ENCODE measurements at places on chromosomes 12 and 14. TPM values are rescaled to one million over a fixed set of nuclear protein-coding genes. Genes with fewer than 3 reads are reported as not detected.

GRCh38 chr12:114750917-114751316 lies 66.9 kb upstream of the TBX3 start:
- H3K27ac ChIP-seq, result no peak overlapping the region
- DNase-seq, result peak; percentile 68
- H3K4me1 ChIP-seq, result peaks cover 26% of the 10 kb centered on the region
- no peaks in the 10 kb centered on the region for H3K27me3 ChIP-seq
- no peak overlapping the region for H3K4me3 ChIP-seq
- no peaks in the 10 kb centered on the region for H3K36me3 ChIP-seq

DNA sequence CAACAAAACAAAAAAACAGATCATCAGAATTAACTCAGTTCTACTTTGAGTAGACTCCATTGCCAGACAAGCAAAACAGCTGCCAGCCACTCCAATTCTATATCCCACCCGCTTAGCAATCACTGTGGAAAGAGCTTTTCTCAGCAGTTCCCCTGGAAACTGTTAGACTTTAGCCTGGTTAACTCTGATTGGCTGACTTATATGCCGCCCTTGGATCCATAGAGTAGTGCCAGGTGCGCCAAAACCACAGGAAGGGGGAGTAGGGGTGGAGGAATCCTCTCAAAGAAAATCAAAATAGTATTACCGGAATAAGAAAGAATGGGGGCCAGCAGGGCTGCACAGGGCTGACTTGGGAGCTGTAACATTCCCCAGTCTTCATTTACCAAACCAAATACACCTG lies 5.4 kb upstream of the EML5 start:
- no peak overlapping the region for H3K27ac ChIP-seq
- H3K36me3 ChIP-seq, result no peaks in the 10 kb centered on the region
- no peaks in the 10 kb centered on the region for H3K27me3 ChIP-seq
- no peak overlapping the region for H3K4me3 ChIP-seq
- no peak for DNase-seq
- no peaks in the 10 kb centered on the region for H3K4me1 ChIP-seq

NEUROD4 gene
- not detected for polyA plus RNA-seq

GRCh38 chr12:100251917-100252316 lies 15.0 kb downstream of the DEPDC4 start:
- no peak for DNase-seq
- H3K4me1 ChIP-seq, result no peaks in the 10 kb centered on the region
- no peak overlapping the region for H3K27ac ChIP-seq
- H3K36me3 ChIP-seq, result no peaks in the 10 kb centered on the region

CLEC4C gene
- not detected for polyA plus RNA-seq

SLC24A4 gene
- polyA plus RNA-seq, result 0.13 TPM

GRCh38 chr14:44168566-44168965 lies 338.5 kb downstream of the FSCB start:
- no peaks in the 10 kb centered on the region for H3K36me3 ChIP-seq
- H3K4me1 ChIP-seq, result peaks cover 5% of the 10 kb centered on the region
- no peak overlapping the region for H3K27ac ChIP-seq
- no peaks in the 10 kb centered on the region for H3K27me3 ChIP-seq
- DNase-seq, result no peak

GRCh38 chr14:53156238-53156637 lies 3.1 kb upstream of the DDHD1 start:
- H3K4me3 ChIP-seq, result no peak overlapping the region
- no peaks in the 10 kb centered on the region for H3K36me3 ChIP-seq
- no peaks in the 10 kb centered on the region for H3K27me3 ChIP-seq
- no peak overlapping the region for H3K27ac ChIP-seq

DNA sequence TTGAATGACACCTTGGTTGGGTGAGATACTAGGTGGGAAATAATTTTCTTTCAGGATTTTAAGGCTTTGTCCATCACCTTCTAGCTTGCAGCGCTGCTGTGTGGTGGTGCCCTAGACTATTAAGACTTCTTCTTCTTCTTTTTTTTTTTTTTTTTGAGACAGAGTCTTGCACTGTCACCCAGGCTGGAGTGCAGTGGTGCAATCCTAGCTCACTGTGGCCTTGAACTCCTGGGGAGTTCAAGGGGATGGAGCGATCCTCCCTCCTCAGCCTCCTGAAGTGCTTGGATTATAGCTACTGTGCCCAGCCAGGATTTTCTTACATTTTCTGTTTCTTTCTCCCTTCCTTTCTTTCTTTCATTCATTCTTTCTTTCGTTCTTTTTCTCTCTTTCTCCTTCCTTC lies 10.3 kb upstream of the MTA1 start:
- no peak overlapping the region for H3K4me3 ChIP-seq
- no peaks in the 10 kb centered on the region for H3K36me3 ChIP-seq
- no peak for DNase-seq
- no peaks in the 10 kb centered on the region for H3K27me3 ChIP-seq

ACVRL1 gene
- 0.07 TPM for polyA plus RNA-seq

Measured in SK-N-SH (cell line).